ENCODE measurements at places on chromosomes 2 and 18.

DNA sequence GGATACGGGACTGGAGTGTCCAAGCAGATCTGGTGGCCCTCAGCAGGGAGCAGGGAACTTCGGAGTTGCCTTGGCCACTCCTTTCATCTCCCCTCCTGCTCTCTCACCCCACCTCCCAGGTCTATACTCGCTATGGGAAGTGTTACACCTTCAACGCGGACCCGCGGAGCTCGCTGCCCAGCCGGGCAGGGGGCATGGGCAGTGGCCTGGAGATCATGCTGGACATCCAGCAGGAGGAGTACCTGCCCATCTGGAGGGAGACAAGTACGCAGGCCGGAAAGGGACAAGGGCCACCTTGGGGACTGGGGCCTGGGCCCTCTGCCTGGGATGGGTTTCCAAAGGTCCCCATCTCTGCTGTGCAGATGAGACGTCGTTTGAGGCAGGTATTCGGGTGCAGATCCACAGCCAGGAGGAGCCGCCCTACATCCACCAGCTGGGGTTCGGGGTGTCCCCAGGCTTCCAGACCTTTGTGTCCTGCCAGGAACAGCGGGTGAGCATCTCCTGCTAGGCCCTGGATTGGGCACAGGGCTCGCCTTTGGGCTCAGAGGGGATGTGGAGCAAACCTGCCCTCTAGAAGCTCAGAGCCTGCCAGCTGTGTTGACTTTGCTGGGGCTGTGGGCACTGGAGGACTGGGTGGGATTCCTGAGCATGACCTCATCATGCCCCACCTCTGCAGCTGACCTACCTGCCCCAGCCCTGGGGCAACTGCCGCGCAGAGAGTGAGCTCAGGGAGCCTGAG lies 11.8 kb downstream of the CHPF start:
- no peak for DNase-seq

DNA sequence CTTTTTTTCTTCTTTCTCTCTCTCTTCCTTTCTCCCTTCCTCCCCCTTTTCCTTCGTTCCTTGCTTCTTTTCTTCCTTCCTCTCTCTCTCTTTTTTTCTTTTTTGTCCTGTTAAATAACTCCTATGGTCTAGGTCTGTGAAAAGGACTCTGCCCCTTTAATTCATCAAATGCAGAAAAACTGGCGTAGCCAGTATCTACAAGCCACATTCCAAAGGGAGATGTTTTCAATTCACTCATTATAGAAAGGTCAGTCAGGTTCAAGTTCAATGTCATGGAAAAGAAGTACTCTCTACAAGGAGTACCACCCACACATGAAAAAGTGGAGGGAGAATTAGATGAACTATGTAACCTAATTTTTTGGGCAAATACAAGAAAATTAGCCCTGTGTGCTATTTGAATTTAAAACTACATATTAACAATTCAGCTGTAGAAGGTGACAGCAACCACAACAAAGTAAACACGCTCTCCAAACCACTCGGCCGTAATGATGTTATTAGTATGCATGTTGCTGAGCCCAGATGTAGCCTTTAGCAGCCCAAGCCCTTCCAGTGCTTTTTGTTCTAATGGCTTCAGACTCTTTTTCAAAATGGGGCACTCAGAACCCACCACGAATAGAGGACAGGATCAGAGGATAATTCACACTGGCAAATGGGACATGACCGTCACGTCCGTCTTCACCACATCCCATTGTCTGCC lies 735.4 kb upstream of the FANCL start:
- no peak for DNase-seq

DNA sequence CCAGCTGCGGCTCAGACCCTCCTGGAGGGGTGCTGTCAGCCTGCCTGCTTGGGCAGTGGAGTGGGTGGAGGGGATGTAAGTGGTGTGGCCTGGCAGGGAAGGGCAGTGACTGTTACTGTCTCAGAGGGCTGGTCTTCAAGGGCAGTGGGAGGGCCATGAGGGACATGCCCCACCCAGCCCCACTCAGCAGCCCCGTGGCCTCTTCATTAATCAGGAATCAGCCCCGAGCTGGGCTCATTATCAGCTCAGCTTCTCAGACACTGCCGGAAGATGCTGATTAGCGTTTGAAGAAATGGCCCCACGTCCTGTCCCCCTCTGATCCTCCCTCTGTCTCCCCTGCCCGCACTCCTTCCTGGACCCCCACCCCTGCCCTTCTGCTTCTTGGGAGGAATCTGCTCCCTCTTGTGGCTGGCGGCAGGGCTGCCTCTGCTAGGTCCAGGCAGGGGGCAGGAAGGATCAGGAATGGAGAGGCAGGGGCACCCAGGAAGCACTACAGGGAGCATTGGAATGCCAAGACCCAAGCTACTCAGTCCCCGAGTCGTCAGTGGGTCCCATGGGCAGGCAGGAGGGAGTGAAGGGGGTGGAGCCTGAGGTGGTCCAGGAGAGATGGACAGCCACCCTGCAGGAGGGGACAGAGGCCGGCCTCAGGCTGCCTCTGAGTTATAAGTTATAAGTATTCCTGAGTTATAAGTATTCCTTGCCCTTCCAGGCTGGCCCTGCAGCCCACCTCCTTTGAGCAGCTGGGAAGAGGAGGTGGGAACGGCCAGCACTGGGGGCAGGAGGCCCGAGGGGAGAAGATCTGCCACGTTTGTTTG lies 7.0 kb downstream of the ASIC4 start:
- DNase-seq: no peak

- DNase-seq: no peak
These were observed 24.7 kb upstream of the MBP start for GRCh38 chr18:77157312-77157711.

DNA sequence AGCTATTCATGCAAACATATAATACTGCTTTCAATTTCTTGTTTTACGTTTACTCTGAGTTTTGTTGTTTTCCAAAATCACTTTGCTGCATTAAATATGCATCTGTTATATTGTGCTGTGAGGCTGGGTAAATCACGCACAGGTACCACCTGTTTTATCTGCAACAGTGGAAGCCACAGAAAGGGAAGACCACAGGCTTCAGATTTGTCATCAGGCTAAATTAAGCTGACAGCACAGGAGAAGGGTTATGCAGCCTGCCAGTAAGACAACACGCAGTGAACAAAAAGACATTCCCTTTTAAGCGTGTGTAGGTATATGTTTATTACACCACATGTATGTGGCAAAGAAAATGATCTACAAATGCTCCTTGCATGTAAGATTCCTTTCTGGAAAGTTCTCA lies 38.2 kb downstream of the ZNF516 start:
- no peak for DNase-seq

- no peak for DNase-seq
These were observed 718.2 kb upstream of the SOX11 start for GRCh38 chr2:4973973-4974372.

DNA sequence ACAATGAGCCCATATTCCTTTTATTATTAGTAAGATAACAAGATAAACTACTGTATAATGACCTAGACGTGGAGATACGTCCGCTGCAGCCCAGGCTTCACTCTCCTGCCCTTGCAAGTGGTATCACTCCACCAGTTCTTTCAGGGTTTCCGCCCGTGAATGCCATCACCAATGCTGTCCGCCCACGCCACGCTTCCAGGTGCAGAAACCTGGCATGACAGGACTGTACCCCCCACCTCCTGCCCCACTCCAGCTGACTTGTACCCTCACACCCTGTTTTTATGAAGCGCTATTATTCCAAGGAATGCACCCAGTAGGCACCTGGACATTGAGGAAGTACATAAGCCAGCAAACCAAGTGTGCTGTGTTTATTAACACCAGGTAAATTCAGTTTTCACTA lies 79.8 kb downstream of the MYT1L start:
- DNase-seq: no peak

GRCh38 chr2:210730672-210731071 lies 174.3 kb downstream of the CPS1 start:
- DNase-seq: no peak

GRCh38 chr2:58876126-58876525 lies 635.0 kb upstream of the FANCL start:
- no peak for DNase-seq

All from hippocampal formation (tissue), 2 donors.